ENCODE measurements at places on chromosomes 12 and 14.

DNA sequence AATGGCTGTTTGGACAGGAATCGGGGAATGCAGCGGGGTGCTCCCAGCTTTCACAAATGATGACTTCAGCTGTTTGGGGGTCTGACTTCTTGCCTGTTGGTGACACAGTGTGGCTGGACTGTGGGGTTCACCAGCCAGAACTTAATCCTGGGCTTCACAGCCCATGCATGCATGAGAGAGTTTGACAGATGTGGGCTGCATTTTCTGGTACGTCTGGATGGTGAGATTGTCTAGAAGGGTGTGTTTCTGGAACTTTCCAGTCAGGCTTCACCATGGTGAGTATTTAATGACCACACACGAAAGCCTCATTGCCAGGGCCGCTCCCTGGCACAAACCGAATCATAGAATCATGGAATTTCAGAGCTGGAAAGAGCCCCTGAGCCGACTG, 29.6 kb downstream of the CHST11 start:
- no peak for DNase-seq

- no peak for DNase-seq
These were observed 26.9 kb upstream of the IGF1 start for GRCh38 chr12:102507301-102507700.

- no peak for DNase-seq
These were observed 8.8 kb downstream of the BDKRB1 start for GRCh38 chr14:96264853-96265252.

- no peak for DNase-seq
These were observed 418.8 kb downstream of the KCNH5 start for GRCh38 chr14:62626416-62626815.

DNA sequence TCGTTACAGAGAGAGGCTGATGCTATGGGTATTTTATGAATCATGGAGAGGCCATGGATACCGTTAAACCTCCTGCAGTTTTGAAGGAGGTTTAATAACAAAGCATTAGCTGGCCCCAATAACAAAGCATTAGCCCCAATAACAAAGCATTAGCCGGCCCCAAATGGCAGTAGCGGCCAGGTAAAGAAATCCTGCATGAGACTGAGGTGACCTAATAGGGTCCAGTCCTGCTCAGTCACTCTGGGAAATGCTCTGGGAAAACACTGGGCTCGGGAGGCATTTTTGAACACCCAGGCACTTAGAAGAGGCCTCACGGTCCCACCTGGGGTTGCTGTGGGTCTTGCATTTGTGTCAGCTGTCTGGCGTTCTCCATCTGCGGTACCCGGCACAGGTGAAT, 776 bp upstream of the RIN3 start:
- no peak for DNase-seq

- DNase-seq, result no peak
These were observed 55.1 kb downstream of the TTLL5 start for GRCh38 chr14:75715926-75716780.

- no peak for DNase-seq
These were observed 2.0 kb downstream of the CRY1 start for GRCh38 chr12:107091381-107091780.

DNA sequence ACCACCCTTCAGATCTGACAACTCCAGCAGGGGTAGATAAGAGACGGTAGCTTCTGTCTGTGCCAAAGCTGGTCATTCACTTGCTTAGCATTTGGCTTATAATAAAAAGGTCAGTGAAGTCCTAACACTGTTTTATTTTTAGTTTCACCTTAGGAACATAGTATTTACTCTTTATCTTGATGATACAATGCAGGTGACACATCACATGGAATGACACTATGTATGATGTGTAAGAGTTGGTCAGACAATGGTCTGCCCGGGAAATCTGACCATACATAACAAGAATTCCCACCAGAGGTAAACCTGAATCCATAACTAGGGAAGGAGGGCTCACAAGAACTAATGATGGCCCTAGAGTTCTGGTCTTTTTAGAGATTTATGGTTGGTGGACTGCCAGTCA, 66.6 kb downstream of the IFNG start:
- DNase-seq, result no peak

DNA sequence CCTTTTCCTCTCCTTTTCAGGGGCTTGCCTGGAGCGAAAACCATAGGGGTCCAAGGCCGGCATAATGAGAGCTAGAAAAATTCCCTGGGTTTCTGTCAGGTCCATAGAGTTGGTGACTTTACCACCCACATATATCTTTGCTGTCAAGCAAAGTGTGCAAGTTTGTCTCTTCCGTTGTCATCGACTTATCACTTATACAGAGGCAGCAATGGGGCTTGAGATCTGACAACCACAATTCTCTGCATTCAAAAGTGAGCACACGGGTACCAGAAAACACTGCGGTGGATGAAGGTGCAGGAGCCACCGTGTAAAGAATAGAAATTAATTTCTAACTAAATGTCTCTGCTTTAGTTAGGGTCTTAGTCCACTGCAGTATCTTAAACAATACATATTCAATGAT, 162.3 kb downstream of the DAD1 start:
- DNase-seq, result no peak

- no peak for DNase-seq
These were observed 207.9 kb downstream of the SYNE2 start for GRCh38 chr14:64060648-64061096.

GRCh38 chr14:24566318-24566717, 9.7 kb downstream of the CTSG start:
- no peak for DNase-seq

DNA sequence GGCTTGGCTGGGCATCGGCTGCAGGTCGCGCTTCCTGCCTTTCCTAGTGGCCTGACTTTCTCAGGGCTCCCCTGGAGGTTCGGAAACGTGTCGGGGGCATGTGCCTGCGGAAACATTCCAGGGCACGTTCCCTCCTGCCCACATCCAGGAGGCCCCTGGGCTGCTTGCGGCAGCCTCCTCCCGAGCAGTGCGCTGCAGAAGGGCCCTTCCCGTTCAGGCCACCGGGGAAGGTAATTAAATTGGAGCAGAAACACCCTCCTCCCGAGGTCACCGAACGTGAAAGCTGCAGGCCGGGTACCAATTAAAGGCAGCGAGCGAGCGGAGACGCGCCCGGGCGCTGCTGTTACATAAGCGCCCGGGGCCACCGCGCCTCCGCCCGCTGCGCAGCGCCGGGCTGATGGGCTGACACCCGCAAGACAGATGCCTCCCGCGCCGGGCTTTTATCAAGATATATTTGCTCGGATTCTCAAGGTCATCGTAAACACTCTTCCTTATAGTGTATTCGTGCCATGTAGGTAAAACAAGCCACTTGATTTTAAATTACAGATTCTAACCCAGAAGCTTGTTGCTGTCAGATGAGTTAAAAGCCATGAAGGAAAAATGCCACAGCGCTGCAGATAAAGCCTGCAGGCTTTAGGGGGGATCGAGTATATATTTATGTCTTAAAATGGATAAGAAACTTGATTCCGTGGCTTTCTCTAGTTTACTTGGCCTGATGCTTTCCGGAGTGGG, 31.4 kb downstream of the SSPN start:
- no peak for DNase-seq

- no peak for DNase-seq
These were observed 44.7 kb downstream of the PTPN11 start for GRCh38 chr12:112463478-112463877.

- DNase-seq, result no peak
These were observed 60.4 kb downstream of the MAP4K5 start for GRCh38 chr14:50471838-50472465.

GRCh38 chr14:53716578-53716977, 240.0 kb downstream of the BMP4 start:
- no peak for DNase-seq

DNA sequence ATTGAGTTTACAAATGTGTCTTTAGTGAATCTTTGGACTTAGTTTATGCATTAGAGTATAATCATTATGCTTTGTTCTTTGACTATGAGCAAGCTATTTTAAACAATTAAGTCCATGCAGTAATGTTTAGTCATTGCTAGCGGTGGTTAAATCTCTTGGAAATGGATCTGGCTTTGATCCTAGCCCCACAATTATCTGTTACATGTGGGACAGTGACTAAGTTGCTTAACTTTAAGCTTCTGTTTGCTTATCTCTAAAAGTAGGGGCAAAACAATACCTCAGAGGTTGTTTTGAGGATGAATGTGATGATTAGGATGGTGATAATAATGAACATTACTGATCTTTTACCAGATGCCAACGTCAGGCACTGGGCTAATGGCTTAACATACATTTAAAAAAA, 124.2 kb downstream of the NPAS3 start:
- no peak for DNase-seq

GRCh38 chr12:91249054-91249453, 66.4 kb upstream of the DCN start:
- DNase-seq, result no peak

- peak; percentile 61 for DNase-seq
These were observed 169.5 kb upstream of the RTL1 start for GRCh38 chr14:101072945-101073597.

DNA sequence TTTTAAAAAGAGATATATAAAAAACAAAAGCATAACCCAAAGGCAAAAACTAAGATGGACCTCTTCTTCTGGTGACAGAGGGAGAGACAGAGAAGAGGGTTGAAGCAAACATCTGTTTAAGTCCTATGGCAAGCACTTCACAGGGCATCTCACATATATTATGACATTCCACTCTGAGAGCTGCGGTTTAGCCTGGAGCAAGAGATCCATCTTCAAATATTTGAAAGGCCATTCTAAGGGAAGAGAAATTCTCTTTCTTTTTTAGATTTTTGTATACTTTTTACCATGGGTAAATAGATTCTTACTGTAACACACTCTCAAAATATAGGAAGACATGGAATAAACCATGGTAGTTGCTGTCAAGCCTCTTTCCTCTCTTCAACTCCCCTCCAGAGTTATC, 204.1 kb downstream of the GXYLT1 start:
- no peak for DNase-seq

- no peak for DNase-seq
These were observed 10.9 kb downstream of the PLEKHD1 start for GRCh38 chr14:69495341-69495921.
